ENCODE measurements at places on chromosomes 4 and X.

DNA sequence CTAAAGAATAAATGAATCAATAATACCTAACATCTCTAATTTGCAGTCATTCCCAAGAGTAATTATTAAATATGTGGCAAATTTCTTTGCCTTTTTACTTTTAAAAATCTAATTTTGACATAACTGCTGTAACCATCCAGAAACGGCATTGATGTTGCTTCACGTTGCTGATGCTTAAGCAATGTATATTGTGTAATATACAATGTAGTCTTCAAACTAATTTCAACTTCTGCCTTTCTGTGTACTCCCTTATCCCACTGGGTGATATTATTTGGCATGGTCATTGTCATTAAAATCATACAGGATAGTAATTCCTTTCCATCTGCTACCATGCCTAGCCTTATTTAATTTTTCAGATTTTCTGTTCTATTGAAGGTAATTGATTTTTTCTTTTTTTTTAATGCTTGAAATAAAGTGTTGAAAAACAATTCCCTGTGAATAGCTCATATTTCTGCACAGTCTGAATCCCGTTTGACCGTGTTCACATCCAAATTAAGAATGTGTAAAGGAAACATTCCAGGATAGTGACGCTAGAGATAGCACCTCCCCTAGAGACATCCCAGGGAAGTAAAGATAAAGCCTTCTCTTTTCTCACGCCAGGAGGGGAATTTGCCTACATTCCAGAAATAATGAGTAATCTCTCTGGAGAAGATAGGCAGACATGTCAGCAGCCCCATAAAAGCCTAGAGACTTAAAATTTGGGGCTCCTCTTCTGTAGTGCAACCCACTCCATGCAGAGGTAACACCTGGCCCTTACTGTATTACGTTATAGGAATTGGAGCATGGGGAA, 8.6 kb downstream of the FAM200B start:
- DNase-seq: no peak

GRCh38 chr4:7915875-7916242, 23.8 kb downstream of the AFAP1 start:
- DNase-seq: no peak

GRCh38 chr4:25500626-25501316, 123.7 kb downstream of the ANAPC4 start:
- DNase-seq: no peak

GRCh38 chr4:47213971-47214370, 182.6 kb downstream of the GABRB1 start:
- no peak for DNase-seq

GRCh38 chrX:40866893-40867292, 131.6 kb upstream of the MED14 start:
- DNase-seq: no peak

- no peak for DNase-seq
Measured at GRCh38 chr4:179196511-179196910, 1754.3 kb upstream of the AGA start.

DNA sequence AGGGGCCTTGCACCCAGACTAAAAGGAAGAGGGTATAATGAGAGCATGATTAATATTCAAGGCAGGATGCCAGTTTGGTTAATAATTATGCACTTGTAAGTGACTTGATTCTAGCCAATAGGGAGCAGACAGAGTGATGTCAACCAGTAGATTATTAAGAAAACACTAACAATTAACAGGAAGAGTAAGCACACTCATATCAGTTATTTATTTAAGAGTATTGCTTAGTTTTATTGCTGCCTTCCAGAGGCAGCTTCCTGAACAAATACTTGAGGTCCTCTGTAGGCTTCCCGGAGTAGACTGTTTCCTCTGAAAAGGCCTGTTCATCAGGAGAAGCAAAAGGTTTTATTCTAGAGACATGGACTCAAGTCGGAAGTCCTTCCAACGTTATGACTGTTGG, 129.1 kb upstream of the AFF2 start:
- DNase-seq: no peak

DNA sequence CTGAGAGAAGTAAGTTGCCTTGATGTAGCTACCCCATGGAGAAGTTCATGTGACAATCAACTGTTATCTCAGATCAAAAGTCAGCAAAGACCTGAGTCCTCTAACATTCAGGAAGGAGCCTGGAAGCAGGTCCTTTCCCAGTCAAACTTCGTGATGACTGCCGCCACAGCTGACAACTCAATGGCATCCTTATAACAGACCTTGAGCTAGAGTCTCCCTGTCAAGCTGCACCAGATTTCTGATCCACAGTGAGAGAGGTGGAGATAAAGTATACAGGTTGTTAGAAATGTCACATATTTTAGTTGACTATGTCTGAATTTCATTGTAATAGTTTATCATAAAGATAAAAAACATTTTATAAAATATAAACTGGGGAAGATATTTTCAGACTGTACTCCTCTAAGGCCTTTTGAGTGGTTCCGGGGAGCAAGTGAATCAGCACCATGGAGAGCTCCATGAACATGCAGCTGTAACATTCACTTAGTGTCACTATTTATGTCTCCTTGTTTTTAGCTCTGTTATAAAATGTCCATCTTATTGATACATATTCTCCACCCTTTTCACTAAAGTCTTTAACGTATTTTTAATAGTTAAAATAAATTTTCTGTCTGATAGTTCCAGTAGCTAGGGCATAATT, 1653.5 kb upstream of the AGA start:
- no peak for DNase-seq

GRCh38 chrX:9396930-9397329, 67.9 kb upstream of the TBL1X start:
- DNase-seq: no peak

GRCh38 chr4:126627255-126627654, 1005.5 kb upstream of the INTU start:
- DNase-seq: no peak

GRCh38 chrX:38638952-38639529, 77.7 kb downstream of the TSPAN7 start:
- no peak for DNase-seq

DNA sequence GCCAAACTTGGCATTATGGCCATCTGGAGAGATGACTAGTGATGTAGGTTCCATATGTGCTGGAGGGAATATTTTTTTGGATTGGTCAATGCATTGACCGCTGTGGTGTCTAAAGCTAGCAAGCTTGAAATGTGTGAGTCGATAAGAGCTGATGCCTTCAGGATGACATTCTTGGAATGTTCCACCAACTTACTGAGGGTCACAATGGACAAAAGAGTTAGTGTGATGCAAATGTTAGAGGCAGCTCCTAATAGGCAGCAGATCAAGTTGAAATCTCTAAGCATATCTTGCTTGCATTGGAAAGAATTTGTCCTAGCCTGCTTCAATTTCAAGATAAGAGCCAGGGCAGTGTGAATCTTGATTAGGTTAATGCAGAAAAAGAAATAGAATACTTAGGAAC, 210.4 kb upstream of the AFF2 start:
- DNase-seq: no peak

GRCh38 chrX:12441381-12442128, 303.3 kb downstream of the FRMPD4 start:
- no peak for DNase-seq

DNA sequence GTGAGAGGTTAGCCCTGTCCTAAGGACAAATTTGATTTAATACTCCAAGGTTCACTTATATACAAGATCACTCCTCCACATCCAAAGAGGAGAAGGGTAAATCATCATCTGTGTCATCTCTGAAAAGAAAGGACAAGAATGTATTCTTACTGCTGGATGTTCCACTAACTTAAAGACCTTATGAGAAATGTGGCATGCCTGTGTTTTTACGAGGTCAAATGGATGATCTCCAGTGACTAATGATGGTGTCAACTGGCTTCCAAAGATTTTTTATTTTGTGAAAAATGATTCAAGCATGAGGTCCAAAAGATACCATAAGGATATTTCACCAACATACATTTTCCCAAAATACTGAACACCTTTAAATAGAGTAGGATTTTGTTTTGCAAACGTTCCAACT, 143.4 kb downstream of the PTCHD1 start:
- DNase-seq: no peak

GRCh38 chr4:178081176-178081575, 638.9 kb upstream of the AGA start:
- DNase-seq: no peak

DNA sequence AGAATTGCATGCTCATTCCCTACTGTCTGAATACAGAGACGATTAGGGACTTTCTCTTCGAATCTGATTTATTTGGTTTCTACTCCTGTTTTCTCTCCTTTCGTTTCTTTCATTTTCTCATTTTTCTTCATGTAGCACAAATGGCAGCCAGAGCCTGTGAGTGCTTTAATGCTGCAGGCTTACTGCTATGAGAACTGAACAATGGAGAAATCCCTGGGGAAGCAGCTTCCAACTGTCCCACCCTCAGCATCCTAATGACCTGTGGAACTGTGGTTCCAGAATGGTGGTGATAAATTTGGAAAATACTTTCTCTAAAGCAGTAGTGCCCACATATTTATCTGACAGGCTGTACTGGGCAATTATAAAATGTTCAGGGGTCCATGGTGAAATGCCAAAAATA, 930.4 kb downstream of the DMD start:
- DNase-seq: no peak

DNA sequence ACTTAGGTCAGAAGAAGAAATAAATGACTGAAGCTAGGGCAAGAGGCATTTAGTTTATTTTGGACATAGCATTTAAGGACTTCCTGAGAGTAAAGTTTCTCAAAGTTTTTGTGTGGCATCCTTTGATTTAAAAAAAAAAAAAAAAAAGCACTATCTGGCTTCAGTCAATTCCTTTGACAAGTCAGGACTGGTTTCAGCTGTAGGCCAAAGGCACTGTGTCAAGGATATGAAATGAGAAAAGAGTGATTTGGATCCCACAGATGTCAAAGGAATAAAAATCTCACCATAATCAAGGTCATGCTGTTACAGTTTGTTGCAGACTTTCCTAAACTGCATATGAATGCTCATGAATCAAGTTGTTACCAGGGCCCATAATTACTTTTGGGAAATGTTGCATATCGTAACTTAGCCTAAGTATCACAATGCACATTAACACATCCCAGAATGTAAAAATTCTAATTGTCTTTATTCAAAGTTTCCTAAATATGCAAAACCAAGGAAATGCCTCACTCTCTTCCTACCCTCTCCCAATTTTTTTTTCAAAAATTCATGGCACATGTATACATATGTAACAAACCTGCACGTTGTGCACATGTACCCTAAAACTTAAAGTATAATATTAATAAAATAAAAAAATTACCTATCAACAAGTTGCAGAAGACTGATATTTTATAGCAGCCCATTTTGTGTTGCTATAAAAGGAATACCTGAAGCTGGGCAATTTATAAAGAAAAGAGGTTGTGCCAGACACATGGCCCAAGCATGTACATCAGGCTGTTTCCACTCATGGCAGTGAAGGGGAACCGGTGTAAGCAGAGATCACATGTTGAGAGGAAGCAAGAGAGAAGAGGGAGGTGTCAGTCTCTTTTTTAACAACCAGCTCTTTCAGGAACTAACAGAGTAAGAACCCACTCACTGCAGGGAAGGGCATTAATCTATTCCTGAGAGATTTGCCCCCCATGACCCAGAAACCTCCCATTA, 33.7 kb upstream of the ADAMTS3 start:
- no peak for DNase-seq

- DNase-seq: no peak
Measured at GRCh38 chr4:106615961-106616360, 247.4 kb upstream of the GIMD1 start.
